Placental pericyte (primary cell): ENCODE measurements at places on chromosomes 7 and 10. TPM values are rescaled to one million over a fixed set of nuclear protein-coding genes. Genes with fewer than 3 reads are reported as not detected.

Gene HOXA10
- 15.5 and 23.3 TPM in 2 replicates for total RNA-seq

Gene EN2
- total RNA-seq = not detected in 2 replicates

Gene PHYH
- 10.0 and 12.0 TPM in 2 replicates for total RNA-seq

Gene HTR5A
- not detected in 2 replicates for total RNA-seq

Gene INMT
- total RNA-seq = 1.1 and 17.8 TPM in 2 replicates
